CD8-positive, alpha-beta T cell (primary cell): ENCODE measurements at places on chromosomes 13 and 19.
A peak's percentile ranks its signal among the peaks of the same experiment; 100 is the strongest.

- DNase-seq = no peak
Measured at GRCh38 chr13:30681843-30682242, 53.5 kb upstream of the ALOX5AP start.

GRCh38 chr19:10854350-10855089 is 6.3 kb downstream of the C19orf38 start:
- no peak for DNase-seq

- DNase-seq = no peak
Measured at GRCh38 chr19:6730153-6730804, 7.1 kb downstream of the GPR108 start.

- DNase-seq = no peak
Measured at GRCh38 chr13:40916207-40916998, 102.7 kb downstream of the ELF1 start.

DNA sequence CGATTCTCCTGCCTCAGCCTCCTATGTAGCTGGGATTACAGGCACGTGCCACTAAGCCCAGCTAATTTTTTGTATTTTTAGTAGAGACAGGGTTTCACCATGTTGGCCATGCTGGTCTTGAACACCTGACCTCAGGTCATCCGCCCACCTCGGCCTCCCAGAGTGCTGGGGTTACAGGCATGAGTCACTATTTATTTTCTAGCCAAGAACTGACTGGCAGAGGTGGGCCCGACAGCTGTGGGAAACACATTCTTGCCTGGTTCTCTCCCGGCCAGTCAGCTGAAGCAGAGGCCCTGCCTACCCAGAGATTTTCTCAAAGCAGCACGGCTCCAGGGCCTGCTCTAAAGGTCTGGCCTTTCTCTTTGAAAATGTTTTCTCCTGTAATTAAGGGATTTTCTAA is 108.0 kb downstream of the KCTD15 start:
- DNase-seq = no peak

GRCh38 chr19:1774989-1775772 is 21.9 kb downstream of the ONECUT3 start:
- DNase-seq = no peak

- DNase-seq = peak; percentile 20
Measured at GRCh38 chr13:28707629-28708427, 10.9 kb downstream of the SLC46A3 start.

- no peak for DNase-seq
Measured at GRCh38 chr13:39322836-39323585, 280.0 kb downstream of the LHFPL6 start.

- no peak for DNase-seq
Measured at GRCh38 chr19:18379803-18380747, 5.9 kb upstream of the GDF15 start.

GRCh38 chr19:4606921-4607678 is 32.2 kb upstream of the TNFAIP8L1 start:
- DNase-seq = no peak

- no peak for DNase-seq
Measured at GRCh38 chr19:33806434-33806881, 9.8 kb downstream of the KCTD15 start.

- DNase-seq = no peak
Measured at GRCh38 chr13:42011601-42012350, 36.7 kb upstream of the DGKH start.

DNA sequence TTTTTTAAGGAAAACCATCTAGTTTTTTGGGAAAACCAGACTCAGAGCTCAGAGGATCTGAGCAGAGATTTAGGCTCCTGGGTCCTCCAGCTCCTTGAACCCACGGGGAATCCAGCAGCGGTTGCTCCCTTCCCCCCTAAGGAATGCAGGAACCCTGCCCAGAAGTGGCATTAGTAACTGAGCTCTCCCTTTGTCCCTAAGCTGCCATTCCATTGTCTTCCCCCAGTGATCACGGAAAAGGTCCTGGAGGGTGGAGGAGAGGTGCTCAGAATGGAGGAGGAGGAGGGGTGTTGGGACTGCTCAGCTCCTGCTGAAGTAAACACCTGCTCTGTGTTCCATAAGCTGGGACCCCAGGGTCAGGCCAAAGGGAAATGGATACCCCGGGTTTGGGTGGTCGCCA is 16.8 kb upstream of the OR1M1 start:
- no peak for DNase-seq

DNA sequence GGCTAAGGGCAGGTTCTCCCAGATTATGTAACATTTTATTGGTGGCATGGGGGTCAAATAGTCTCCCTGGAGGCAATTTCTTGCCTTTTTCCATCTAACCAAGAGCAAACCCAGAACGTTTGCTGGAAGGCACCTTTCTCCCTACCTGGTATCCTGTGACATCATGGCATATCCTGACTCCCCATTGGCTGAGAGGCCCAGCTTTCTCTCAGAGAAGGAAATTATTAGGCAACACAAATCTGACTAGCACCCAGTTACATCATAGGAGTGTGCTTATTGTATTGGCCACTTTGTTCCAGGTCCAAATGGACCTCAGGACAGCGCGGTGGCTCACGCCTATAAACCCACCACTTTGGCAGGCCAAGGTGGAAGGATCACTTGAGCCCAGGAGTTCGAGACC is 13.0 kb downstream of the NTN5 start:
- DNase-seq = peak; percentile 27

DNA sequence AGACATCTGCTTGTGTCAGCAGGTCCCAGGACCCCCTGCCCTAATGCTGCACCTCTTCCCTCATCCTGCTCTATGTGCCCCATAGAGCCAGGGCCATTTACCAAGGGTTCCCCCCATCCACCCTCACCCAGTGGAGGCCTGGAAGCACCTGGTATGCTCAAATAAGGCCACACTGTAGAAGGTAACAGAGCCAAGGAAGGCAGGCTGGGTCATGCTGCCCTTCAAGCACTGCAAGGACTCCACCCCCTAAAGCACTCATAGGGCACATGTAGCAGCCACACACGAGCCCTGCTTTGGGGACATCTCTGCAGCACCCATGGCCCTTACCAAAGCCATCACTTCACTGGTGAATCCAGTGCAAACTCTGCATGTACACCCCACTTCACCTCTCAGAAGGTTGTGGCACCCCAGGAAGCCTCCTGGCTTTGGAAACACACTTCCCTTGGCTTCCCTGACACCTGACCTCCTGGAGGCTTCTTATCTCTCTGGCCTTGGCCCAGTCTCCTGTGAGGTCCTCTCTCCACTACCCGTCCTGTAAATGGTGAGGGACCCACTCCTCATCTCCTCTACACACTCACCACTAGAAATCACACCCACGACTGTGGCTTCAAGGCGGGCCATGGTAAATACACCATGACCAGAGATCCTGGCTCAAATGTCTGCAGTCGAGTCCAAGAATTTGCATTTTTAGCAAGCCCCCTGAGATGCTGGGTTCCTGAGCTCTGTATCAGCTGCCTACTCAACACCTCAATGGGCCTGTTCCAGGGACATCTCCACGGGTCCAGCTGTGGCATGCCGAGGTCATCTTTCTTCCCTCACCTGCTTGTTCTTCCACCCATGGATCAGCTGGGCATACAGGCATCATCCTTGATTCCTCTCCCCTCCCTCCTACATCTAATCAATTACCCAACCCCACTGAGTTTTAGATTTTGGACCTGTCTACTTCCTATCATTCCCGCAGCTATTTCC is 80.9 kb upstream of the DOCK9 start:
- DNase-seq = no peak

DNA sequence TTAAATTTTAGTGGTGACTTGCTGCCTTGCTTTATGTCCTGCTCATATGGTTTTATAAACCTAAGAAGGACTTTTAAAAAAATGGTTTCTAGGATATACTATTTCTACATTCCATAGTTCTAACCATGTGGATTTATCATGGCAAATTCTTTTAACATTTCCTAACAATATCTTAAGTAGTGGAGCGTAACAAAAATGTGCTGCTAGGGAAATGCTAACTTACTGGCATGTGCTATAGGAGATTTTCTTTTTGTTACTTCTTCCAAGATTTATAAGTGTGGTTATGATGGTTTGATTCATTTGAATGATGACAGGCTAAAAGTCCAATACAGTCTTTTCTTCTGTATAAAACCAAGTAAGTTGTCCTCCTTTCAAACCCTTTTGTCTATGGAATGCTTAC is 713.7 kb downstream of the SLITRK1 start:
- no peak for DNase-seq
